ENCODE measurements at places on chromosomes 1 and 21.

- DNase-seq: no peak
Measured at GRCh38 chr1:198178615-198179014, 21.8 kb downstream of the NEK7 start.

GRCh38 chr1:201264554-201264953, 18.8 kb upstream of the PKP1 start:
- no peak for DNase-seq

DNA sequence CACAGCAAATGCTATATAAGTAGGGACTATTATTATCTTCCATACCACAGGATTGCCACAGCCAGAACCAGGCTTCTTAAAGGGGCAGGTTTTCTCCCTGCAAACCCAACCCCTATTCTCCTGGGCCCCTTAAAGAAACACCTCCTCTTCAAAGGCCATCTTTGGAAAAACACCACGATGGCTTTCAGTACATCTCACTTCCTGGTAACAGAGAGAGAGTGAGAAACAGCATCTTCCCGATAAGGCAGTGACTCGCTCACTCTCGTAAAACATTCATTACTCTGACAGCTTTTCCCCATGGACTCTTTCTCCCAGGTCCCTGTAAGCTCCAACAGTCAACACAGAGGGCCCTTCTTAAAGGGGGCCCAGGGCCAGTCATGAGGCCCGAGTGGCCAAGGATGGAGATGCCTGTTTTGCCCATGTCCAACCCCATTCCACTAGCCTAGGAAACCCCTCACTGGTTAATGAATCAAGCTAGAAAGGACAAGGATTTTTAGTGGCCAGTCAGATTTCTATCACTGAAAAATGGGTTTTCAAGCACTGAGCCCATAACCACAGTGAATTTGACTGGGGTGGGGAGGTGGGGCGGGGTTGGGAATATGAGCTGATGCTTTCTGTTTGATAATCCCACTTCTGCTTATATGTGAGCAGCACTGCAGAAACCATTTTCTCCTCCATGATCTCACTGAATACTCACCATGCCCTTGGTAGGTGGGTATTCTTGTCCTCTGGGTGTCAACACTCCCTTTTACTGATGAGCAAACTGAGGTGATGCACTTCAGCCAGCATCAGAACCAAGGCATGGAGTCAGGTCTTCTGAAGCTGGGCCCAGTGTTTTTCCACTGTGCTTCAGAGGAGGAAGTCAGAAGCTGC, 3.6 kb upstream of the NAV1 start:
- DNase-seq: no peak

GRCh38 chr1:161799792-161800191, 33.7 kb downstream of the ATF6 start:
- DNase-seq: no peak

DNA sequence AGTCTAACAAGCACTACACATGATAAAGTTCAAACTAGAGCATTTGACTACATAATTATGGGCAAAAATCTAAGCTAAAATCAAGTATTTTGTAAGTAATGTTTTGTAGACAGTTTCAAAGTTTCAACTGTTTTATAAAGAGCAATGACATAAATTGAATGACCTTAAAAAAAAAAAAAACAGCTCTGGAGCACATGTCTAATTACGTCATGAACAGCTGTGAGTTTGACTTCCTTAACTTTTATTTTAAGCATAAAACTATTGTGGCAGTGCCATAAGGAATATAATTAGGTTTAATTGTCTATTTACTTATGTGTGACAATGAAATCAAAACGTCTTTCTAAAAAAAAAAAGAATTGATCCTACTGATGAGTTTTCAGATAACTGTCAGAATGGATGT, 272.5 kb upstream of the LRRC7 start:
- no peak for DNase-seq

DNA sequence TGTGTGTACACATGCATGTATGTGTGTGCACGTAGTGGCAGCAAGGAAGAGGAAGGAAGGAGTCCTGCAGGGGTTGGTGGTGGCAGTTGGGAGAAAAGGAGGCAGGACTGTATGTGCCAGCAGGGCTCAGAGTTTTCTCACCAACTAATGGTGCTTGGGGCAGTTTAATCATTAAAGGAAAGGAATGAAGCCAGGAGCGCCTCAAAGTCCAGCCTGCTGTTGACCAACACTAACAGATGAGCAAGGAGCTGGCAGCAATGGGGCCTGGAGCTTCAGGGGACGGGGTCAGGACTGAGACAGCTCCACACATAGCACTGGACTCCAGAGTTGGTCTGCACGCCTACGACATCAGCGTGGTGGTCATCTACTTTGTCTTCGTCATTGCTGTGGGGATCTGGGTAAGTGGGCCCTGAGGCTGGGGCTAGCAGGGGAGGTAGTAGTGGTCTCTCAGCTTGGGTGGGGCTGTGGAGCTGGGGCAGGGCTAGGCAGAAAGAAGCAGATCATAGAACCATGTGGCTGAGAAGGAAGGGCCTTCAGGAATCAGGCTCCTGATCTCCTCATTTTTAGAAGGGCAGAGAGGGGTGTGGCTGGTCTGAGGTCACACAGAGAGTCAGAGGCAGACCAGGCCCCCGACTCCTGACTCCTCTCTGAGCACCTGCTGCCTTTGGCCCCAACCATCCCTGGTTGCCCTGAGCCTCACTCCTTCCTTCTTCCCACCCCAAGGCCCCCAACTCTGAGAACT, at the start of gene SLC5A9:
Gene SLC5A9, plus strand, starts transcription at position 216 of the 742 bp plus-strand sequence. Its CDS starts 21 bp downstream, at position 237.
- DNase-seq: no peak

DNA sequence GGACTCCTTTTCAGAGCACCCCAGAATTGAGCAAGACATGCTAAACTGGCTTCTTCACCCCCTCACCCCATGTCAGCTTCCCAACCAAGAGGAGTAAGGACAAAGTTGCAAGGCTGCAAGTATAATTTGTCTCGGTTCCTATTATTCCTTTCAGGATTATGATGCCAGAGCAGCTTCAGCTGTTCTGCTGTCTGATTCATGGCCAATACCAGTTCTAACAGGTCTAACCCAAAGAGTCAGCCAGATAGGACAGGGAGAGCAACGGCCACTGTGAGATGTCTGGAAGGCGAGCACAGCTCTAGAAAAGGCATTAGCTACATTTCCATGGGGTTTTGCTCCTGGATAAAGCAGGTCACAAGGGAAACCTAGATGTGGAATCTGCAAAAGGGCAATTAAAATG, 53.3 kb upstream of the HOOK1 start:
- no peak for DNase-seq

DNA sequence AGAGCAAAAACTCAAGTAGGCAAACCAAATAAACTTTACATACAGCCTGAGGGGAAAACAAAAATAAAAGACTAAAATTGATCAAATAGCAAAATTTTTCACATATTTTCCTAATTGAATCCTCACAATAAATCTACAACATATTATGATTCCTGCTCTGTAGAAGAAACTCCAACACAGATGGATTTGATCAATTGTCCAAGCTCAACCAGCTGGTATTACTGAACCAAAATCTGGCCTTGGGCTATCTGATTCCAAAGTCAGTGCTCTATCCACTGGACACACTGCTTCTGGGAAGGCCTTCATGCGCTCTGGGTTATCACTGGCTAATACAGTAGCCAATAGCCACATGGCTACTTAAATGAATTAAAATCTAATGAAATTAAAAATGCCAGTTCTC, 39.3 kb downstream of the PCNX2 start:
- no peak for DNase-seq

DNA sequence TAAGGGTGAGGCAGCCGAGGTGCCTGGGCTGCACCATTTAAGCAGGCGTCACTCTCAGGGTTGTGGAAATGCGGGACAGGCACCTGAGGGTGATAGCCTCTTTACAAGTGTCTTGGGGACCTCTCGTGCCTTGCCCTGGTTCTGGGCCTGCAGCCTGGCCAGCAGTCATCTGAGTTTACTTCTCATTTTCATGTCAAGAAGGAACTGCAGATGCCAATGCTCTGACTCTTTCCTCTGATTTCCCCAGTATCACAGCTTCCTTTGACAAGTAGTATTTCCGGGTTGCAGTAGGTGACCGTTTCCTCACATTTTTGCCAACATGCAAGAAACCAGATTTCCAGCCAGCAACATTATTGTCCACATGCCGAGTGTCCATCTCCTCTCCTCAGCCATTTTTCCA, 286.9 kb downstream of the DISC1 start:
- no peak for DNase-seq

DNA sequence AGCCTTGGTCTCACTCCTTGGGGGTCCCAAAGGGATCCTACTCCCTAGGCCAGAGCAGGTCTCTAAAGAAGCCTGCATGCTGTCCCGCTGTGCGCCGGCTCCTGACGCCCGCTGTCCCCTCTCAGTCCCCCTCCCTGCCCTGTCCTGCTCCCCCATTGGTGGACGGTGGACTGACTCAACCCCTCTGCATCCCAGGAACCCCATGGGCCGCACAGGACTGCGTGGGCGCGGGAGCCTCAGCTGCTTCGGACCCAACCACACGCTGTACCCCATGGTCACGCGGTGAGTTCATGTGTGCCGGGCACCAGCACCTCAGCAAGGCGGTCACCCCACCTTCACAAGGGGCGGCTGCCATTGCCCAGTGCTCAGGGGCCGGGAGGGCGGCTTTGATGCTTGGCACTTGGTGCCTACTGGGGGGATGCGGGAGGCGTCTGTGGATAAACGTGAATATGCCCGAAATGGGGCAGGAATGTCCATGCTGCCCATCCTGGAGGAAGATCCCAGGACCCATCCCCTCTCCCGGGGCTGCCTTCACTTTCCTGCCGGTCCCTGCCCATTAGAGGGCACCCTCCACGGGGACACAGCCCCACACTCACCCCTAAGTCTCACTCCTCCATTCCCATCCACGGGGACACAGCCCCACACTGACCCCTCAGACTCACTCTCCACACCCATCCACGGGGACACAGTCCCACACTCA, 20.2 kb upstream of the LRRC3 start:
- DNase-seq: no peak

- DNase-seq: no peak
Measured at GRCh38 chr21:36710729-36711048, 11.8 kb downstream of the SIM2 start.

DNA sequence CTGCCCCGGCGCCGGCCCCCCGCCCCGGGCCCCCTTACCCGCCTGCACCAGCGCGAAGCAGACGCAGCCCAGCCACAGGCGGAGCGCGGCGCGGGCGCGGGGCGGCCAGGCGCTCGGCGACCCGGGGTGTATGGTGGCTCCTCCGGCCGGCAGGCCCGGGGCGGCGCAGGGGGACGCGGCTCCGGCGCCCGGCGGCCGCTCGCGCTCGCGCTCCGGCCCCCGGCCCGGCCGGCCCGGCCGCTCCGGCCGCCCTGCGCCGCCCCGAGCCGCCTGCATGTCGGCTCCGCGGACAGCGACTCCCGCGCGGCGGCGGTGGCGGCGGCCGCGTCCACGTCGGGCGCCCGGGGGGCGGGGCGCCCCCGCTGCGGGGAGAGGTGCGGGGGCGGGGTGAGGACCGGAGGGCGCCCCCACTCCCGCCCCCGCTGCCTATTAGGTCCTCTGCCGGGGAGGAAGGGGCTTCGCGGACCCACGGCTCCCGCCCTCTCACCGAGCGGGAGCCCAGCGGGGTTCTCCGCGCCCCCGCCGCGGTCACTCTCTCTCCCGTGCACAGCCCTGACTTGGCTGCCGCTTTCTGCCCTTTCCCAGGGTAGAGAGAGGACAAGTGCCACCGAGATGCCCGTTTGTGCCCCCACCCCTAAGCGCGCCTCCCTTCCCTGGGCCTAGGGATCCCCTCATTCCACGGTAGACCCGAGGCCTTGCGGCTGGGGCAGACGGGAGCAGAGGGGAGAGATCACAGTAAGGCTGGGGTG, at the start of gene FNDC5:
Gene FNDC5, minus strand, starts transcription at position 298 of the 749 bp plus-strand sequence.
- DNase-seq: no peak

GRCh38 chr1:62523860-62524259, 73.5 kb upstream of the ANGPTL3 start:
- DNase-seq: no peak

DNA sequence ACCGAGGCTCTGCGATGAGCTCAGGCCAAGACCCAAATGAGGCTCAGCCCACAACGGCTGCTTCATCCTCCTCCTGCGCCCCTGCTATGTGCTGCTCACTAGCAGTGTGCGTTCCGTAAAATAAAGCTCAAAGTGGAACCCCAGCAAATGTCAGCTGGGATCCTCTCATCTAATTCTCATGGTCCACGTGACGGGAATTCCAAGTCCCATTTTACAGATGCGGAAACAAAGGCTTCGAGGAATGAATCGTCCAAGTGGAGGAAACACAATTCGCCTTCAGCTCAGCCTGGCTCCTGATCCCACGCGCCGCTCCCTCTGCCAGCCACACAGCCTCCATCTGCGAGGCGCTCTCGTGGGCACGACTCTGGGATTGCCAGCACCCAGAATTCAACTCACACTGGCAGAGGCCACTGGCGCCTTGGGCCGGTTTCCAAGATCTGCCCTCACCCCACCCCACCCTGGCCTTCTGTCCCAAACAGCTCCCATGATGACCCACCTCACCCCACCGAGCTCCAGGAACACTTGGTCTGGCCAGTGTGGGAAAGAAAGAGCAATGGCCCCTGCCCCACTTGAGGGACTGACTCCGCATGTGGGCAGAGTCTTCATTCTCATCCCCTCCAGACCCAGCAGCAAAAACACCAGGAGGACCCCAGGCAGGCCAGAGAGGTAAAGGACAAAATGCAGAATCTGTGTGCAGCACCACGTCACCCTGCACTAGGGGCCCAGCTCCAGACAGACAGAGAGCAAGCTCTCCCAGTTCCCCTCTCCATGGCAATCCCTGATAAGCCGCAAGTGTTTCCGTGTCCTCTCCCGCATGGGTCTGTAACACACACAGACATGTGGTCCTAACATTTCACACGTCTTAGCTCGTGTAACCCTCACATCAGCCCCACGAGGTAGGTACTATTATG, 10.5 kb downstream of the CASZ1 start:
- DNase-seq: no peak

DNA sequence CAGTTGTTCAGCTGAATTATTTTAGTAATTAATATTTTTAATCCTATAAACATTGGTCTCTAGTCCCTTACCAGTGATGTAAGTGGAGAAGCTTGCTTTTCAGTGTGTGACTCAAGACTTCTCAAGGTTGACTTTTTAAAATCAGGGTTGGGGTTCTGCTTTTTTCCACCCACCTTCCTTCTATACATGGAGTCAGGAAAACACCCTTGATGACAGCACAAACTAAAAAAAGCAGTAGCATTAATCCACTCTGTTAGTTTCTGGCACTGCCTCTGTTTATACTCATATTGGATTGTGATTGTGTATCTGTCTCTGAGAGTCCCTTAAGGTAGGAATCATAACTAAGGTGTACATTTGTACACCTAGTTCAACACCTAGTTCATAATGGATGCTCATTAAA, 8.3 kb upstream of the PLEKHO1 start:
- DNase-seq: no peak

DNA sequence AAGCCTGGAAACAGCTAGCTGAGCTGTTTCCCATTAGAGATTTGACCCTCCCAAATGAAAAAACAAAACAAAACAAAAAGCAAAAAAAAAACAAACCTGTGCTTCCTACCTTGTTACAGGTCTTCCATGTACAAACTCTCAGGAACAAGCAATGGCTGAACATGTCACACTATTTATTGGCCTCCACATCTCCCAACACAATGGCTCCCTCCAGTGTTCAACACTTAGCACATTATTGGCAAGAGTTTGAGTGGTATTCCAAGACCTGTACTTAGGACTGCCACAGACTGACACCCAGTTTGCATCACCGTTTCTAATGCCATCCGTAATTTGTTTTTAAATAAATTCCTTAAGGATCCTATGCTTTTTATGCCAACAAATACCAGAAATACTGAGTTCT, 195.0 kb upstream of the OLFM3 start:
- peak; percentile 47 for DNase-seq

Measured in PC-9 (cell line).